Activated naive CD4-positive, alpha-beta T cell treated with anti-CD3 and anti-CD28 coated beads for 36 hours (primary cell): ENCODE measurements at places on chromosomes 1 and 21. TPM values are rescaled to one million over a fixed set of nuclear protein-coding genes. Genes with fewer than 3 reads are reported as not detected.

DNA sequence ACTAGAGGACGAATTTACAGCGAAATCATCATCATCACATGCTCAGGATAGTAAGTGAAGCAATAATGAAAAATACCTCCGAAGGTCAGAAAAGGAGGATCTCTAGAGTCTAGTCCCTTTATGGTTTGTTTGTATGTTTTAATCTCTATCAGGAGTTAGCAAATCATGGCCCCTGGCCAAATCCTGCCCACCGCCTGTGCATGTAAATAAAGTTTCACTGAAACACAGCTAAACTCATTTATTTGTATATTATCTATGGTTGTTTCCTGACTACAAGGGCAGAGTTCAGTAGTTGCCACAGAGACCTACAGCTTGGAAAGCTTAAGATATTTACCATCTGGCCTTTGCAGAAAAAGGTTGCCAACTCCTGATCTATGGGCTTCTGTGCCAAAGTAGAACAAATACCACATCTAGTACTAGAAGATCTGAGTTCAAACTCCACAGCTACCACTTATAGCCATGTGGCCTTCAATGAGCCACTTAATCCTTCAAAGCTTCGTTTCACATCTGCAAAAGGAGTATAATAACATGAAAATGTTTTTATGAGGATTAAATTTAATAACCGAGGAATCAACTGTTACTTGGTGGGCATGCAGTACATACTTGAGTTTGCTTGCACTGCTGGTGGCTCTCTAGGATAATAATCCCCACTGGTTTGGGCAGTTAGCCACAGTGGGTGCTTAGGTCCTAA, 94.0 kb upstream of the KIF26B start:
- H3K27me3 ChIP-seq: no peaks in the 10 kb centered on the region
- no peak overlapping the region for H3K27ac ChIP-seq
- no peak for DNase-seq
- H3K4me3 ChIP-seq: no peak overlapping the region

GRCh38 chr21:33266050-33266788, at the start of gene IL10RB:
Gene IL10RB, plus strand, starts transcription at chr21:33266367. Its CDS starts 99 bp downstream, at chr21:33266466.
- H3K4me1 ChIP-seq: peaks cover 49% of the 10 kb centered on the region
- DNase-seq: peak; percentile 65
- H3K27me3 ChIP-seq: no peaks in the 10 kb centered on the region
- H3K27ac ChIP-seq: peak within 1 kb of the TSS; percentile 95
- peaks cover 40% of the 10 kb centered on the region for H3K36me3 ChIP-seq

DNA sequence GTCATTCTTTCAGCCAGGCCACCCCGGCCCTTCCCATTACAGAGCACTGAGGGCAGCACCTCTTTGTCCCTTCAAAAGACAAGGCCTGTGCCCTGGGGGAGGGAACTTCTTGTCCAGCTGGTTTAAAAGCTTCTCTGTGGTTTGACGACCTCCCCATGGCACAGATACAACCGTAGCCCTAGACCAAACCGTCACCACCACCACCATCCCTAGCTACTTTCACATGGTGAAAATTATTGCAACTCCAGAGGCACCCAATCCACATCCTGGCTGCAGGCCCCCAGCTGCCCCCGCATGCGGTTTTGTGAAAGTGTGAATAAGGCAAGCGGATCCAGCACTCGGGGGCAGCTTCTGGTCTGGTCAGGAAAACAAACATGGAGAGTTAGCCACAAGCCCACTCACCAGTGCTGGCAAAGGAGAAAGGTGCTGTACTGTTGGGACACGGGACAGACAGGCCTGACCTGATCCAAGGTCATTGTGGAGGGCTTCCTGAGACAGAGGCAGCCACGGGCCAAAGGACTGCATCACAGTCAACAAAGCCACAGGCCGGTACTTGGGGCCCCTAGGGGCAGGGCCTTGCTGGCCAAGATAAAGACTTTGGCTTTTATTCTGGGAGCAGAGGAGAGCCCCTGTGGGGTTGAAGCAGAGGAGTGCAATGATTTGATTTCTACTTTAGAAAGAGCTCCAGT, 31.2 kb downstream of the CDCA8 start:
- H3K36me3 ChIP-seq: no peaks in the 10 kb centered on the region
- H3K27me3 ChIP-seq: peaks cover 14% of the 10 kb centered on the region
- no peaks in the 10 kb centered on the region for H3K4me1 ChIP-seq
- no peak overlapping the region for H3K27ac ChIP-seq
- DNase-seq: no peak

DNA sequence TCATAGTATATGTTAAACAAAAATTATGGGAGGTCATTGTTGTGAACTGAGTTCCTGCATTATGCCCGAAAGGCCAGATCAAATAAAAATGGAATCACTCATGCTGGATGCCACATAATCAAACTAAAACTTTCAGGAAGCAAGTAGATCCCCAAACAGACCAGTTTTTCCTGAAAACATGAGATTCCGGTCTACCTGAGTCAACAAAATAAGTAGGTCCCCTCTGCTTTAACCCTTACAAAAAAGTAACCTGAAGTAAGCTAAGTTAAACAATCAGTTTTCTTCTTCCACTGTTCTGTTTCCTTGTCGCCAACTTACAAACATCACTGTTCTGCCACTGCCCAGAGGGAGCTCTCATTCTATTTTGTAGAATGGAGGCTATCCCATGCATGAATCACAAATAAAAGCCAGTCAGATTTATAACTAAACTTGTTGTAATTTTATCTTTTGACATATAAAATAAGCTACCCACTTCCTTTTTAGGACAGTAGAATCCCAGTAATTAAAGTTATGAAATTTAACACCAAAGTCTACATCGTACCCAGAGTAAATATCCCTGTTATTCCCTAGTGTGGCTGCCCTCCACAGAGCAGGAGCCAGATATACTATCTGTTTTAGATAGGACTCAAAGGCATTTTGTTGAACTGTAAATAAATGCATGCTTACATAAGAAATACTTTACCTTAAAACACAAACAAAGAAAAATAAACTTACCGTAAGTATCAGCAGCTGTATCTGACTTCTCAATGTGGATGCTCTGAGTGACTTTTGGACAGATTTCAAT, 149.4 kb downstream of the TIAM1 start:
- no peak for DNase-seq
- H3K27ac ChIP-seq: peak overlapping the region; percentile 76
- peak overlapping the region; percentile 1 for H3K4me3 ChIP-seq
- H3K27me3 ChIP-seq: no peaks in the 10 kb centered on the region
- H3K36me3 ChIP-seq: peaks cover 23% of the 10 kb centered on the region
- peaks cover 80% of the 10 kb centered on the region for H3K4me1 ChIP-seq

DNA sequence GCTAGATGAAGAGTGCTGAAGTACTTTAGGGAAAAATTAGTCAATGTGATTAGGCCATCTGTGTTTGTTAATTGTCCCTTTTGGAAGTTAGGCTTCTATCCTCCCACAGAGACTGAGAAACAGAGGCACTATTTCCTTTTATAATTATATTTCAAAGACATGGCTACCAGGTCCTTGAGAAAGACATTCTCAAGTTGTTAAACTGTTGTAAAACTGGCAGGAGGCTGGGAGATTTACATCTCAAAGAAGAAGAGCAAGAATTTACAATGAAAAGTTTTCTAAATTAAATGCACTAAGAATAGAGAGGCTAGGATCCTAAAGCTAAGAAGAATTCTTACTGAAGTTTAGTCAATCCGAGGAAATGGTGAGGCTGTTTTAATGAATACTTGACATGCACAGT, 74.0 kb upstream of the BRINP3 start:
- no peaks in the 10 kb centered on the region for H3K27me3 ChIP-seq
- no peaks in the 10 kb centered on the region for H3K4me1 ChIP-seq
- no peaks in the 10 kb centered on the region for H3K36me3 ChIP-seq
- no peak overlapping the region for H3K4me3 ChIP-seq

- H3K4me3 ChIP-seq: no peak overlapping the region
- no peaks in the 10 kb centered on the region for H3K36me3 ChIP-seq
- H3K27me3 ChIP-seq: no peaks in the 10 kb centered on the region
- H3K4me1 ChIP-seq: no peaks in the 10 kb centered on the region
These were observed 49.8 kb downstream of the BCAR3 start for GRCh38 chr1:93631626-93632365.

DNA sequence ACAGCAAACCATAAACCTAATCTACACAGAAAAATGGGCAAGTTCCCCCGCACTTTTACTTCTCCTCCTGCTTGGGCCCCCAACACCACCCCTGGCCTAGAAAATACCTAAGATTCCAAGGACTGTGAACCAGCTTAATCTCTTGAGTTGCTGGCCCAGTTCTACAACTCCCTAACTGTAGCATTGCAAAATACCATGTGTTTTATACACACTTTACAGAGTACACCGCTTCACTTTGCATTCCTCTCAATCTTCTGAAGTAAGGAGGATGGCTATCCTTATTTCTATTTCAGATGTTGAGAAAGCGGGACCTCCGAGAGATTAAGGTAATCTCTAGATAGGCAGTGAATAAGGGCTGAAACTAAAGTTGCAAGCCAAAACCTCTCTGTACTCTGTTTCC, 408.3 kb upstream of the NR5A2 start:
- H3K36me3 ChIP-seq: no peaks in the 10 kb centered on the region
- no peak for DNase-seq
- no peak overlapping the region for H3K4me3 ChIP-seq
- no peak overlapping the region for H3K27ac ChIP-seq
- H3K27me3 ChIP-seq: no peaks in the 10 kb centered on the region

DNA sequence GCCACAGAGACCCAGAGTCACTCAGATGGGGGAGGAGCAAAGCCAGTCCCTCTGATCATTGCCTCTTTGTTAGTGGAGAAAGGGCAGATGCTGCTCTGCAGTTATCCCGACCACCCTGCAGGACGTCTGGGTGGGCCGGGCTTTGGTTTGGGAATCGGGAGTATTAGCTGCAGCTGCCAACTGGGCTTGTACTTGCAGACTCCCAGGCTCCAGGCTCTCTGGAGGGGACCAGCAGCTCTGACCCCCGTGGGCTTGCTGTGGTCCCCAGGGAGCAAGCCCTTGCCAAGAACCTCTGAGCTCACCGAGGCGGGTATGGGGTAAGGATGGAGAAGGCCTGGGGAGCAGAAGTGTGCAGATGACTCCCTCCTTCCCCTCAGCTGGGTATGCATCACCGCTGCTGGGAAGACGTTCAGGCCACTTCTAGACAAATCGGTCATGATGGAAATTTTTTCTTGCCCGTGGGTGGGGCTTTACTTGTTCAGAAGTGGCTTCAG, 21.6 kb downstream of the MAPKAPK2 start:
- H3K27ac ChIP-seq: peak overlapping the region; percentile 71
- H3K4me1 ChIP-seq: peaks cover 84% of the 10 kb centered on the region
- DNase-seq: peak; percentile 84

DNA sequence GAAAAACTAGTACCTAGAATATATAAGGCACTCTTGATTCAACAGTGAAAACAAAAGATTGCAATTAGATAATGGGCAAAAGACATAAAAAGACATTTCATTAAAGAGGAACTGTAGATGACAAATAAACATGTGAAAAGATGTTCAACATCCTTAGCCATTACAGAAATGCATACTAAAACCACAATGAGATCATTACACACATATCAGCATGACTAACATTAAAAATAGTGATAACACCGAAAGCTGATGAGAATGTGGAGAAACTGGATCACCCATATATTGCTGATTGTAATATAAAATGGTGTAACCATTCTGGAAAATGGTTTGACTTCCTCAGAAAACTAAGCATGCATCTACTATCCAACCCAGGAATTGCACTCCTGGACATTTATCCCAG, 340.3 kb downstream of the SEC16B start:
- no peak for DNase-seq
- no peak overlapping the region for H3K4me3 ChIP-seq
- no peaks in the 10 kb centered on the region for H3K4me1 ChIP-seq
- no peak overlapping the region for H3K27ac ChIP-seq
- no peaks in the 10 kb centered on the region for H3K36me3 ChIP-seq

DNA sequence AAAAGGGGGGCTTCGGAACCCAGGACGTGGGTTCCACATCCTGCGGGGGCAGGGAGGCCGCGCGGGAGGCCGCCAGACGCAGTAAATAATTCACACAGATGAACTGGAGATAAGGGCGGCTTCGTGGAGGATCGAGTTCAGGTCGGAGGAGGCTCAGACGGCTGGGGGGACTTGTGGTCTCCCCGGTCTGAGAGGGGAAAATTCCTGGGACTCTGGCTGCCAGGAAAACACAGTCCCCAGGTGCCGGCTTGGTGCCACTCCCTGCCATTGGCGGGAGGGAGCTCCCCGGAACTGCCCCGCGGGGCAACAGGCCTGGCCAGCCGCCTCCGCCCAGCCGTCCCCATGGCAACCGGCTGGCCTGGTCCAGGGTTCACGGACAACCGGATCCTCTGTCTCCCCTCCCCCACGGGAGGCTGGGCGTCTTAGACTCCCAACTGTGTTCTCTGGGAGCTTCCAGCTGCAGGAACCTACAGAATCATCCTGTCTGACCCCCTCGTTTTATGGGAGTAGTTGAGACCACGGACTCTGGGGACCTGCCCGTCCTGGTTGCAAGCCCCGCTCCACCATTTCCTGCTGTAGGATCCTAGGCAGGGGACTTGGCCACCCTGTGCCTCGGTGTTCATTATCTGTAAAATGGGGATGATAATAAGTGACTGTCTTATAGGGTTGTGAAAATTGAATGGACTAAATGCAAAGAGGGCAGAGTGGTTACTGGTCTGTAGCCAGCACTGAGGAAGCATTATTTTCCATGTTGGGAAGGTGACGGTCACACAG, 9.6 kb downstream of the CAMK2N1 start:
- peaks cover 2% of the 10 kb centered on the region for H3K4me1 ChIP-seq
- DNase-seq: no peak
- H3K27ac ChIP-seq: no peak overlapping the region
- H3K27me3 ChIP-seq: peaks cover 66% of the 10 kb centered on the region

- no peak overlapping the region for H3K27ac ChIP-seq
- H3K36me3 ChIP-seq: peaks cover 9% of the 10 kb centered on the region
- H3K27me3 ChIP-seq: no peaks in the 10 kb centered on the region
- no peaks in the 10 kb centered on the region for H3K4me1 ChIP-seq
These were observed 36.3 kb downstream of the COQ8A start for GRCh38 chr1:226976276-226976977.

DNA sequence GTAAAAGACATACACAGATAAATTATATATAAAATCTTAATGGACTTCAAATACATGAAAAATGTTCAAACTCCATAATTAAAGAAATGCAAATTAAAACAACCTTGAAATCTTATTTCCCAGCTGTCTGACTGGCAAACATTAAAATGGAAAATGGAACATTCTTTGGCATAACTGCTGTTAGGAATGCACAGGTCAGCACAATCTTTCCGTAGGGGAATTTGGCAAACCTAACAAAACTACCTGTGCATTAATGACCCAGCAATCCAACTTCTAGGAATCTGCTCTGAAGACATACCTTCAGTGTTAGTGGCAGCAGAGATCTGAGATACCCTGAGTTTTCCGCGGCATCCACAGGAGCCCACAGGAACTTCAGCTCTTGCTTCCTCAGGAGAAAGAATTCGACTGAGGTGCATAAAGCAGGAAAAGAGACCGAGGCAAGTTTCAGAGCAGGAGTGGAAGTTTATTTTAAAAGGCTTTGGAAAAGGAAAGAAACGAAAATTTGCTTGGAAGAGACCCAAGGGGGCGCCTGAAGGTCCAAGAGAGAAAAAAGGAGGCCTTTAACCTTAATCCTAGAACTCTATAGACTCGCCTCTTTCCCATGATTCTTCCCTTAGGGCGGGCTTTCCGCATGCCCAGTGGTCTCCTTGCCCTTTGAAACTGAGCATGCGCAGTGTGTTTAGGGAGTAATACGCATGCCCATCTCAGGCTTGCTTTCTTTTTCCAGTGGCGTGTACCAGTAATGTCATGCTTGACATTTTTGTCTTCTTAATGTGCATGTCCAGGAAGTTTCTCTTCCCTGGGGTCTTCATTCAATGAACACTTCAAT, 24.8 kb downstream of the LYPD8 start:
- H3K27ac ChIP-seq: no peak overlapping the region
- no peak overlapping the region for H3K4me3 ChIP-seq
- no peaks in the 10 kb centered on the region for H3K4me1 ChIP-seq
- no peak for DNase-seq
- H3K36me3 ChIP-seq: no peaks in the 10 kb centered on the region

FAM72C gene
- 43.4 TPM for total RNA-seq

AADACL3 gene
- total RNA-seq: not detected

TIAM1 gene
- total RNA-seq: 51.0 TPM

BACE2 gene
- 0.17 TPM for total RNA-seq

DNASE2B gene
- total RNA-seq: not detected

PADI3 gene
- not detected for total RNA-seq
